ENCODE measurements at places on chromosomes 2 and 18.

DNA sequence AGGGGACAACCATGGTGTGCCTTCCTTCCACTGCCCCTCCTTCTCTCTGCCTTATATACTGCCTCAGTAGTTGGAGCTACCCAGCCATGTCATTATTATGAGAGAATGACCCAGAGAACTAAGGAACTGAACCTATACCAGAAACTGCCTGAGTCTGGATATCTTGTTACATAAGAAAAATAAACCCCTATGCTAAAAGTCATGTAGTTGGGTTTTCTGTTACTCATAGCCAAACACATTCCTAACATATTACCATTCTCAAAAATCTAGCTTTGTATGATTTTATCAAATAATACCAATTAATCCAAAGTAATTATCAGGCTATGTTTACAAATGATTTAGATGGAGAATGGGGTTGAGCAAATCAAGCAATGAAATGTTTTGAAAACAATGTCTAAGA, 15.0 kb upstream of the KLF7 start:
- DNase-seq, result no peak

- no peak for DNase-seq
These were observed 101.2 kb upstream of the ASB18 start for GRCh38 chr2:236365258-236366048.

DNA sequence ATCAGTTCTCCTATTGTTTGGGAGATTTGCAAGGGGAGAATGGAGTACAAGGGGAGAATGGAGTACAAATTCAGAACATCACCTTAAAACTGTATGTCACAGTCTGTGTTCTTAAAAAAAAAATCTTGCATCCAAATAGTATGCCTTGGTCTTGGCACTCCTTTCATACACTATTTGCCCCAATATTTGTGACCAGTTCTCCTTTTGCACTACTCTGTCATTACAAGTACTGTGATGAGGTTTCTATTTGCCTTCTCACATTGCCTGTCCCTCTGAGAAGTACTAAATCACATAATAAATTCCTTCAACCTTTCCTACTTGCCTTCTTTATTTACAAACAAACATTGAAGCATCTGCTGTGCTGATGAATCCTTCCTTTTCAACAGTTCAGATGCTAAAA, 36.0 kb upstream of the NCK2 start:
- DNase-seq, result no peak

DNA sequence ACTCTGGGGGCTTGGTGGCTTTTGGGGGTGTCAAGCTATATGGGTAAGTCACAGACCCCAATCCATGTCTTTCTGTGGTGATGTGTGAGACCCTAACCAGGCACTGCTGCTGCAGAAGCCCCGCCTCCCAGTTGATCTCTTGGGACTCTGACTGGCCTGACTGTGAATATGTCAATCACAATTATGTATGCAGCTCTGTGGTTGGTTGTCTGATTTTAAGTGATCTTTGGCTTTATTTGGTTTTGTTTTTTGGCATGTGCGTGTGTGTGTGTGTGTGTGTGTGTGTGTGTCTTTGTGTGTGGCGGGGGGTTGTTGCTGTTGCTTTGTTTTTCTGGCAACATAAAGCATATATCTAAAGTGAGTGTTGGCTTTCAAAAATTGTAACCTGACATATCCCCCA, 78.5 kb upstream of the GLS start:
- no peak for DNase-seq

GRCh38 chr18:72155327-72155726, 388.8 kb downstream of the CBLN2 start:
- DNase-seq, result no peak

GRCh38 chr2:142223309-142223708, 92.5 kb upstream of the LRP1B start:
- no peak for DNase-seq

GRCh38 chr2:118808429-118808809, 39.0 kb downstream of the EN1 start:
- DNase-seq, result no peak

DNA sequence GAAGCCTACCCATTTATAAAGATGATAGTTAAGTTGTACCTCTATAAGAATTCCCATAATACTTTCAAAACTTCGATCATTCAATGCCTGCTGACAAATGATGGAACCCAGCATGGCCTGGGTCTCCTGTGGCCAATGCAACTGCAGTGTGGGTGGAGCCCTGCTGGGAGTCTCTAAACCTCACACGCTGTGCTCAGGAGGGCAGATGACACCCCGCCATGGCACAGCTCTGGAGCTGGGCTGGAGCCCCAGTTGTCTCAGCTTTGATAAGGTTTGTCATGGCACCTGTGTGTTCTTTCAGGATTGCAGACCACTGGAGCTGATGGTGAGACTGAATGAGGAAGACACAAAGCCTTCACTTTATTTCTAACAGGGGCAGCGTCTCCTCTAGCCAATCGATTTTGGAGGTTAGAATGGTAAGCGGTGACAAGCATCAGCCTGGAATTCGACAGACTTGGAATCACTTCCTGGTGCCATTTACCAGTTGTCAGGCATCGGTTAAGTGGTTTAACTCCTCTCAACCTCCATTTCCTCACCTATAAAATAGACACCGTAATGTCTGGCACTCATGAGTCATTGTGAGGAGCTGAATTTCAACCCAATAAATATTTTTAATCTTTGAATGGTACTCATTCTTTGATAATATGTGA, 383.6 kb upstream of the SALL3 start:
- DNase-seq, result no peak

- no peak for DNase-seq
These were observed 167.2 kb downstream of the HDAC4 start for GRCh38 chr2:239233576-239233975.

GRCh38 chr2:12325806-12326205, 390.9 kb upstream of the TRIB2 start:
- DNase-seq, result no peak

GRCh38 chr2:7915302-7916091, 766.4 kb upstream of the ID2 start:
- no peak for DNase-seq

DNA sequence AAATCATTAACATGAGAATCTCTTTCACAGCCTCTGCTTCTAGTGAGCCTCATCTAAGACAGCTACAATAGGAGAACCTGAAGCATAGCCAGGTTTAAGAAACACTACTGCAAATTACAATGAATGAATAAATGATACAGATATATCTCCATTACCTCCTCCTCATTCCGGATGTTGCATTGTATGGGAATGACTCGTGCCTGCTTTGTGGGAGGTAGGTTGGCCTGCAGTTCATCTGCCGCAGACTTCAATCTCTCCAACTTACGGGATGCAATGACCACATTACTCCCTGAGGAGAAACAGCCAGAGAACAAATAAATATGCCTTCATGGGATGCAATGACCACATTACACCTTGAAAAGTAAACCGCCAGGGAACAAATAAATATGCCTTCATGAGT, 15.4 kb downstream of the PECR start:
- no peak for DNase-seq

DNA sequence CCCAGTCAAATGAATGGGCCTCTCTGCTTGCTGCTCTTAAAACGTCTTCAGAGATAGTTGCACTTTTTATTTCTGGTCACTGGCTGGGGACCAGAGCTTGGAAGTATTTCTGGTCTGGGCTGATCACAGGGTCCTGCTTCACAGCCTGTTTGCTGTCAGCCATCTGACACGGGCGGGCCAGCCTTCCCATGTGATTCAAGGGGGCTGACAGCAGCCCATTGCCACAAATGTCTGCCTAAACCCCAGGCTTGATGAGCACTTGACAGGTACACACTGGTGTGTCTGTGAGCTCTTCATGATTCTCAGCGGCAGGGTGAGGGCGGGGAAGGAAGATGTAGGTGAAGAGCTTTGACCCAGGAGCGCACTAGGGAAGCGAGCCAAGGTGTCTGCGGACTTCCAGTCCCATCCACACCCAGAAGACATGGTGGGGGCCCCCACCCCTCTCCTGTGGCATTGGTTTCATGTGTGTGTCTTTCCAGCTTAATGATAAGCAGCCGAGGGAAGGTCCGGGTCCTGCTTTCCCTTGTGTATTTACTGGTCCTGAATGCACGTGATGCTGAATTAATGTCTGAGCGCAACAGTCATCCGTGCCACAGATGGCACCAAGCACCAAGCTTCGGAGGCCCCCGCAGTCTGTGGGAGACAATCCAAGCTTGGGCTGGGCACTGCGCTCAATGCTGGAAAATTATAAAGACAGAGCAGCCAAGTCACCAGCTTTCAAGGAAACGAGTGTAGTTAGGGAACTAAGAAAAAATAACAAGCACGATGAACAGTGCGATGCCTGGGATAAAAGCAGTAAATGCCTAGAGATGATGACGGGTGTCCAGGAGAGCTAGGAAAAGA, 73.3 kb downstream of the SH3BP4 start:
- DNase-seq, result no peak

DNA sequence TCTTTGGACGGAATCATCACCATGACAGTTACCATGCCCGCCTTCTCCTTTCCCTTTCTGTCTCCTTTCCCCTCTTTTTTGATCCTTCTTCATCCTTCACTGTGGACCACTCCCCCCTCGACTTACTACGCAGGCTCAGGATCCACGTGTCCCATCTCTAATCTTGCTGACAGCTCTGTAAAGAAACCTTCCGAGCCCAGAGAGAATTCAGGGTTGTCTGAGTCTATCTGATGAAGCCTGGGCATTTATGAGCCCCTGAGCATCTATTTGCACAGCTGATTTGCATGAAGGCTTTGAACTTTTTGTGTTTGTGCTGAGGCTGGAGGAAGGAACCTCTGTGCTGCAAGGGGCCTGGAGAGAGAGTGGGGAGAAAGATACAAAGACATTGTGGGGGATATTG, 50.7 kb downstream of the CIB4 start:
- DNase-seq, result no peak

- no peak for DNase-seq
These were observed 45.1 kb downstream of the SCN1A start for GRCh38 chr2:166082736-166083135.

GRCh38 chr2:40488101-40488601, 36.3 kb upstream of the SLC8A1 start:
- DNase-seq, result no peak

GRCh38 chr18:76521417-76522121, 26.5 kb upstream of the ZNF516 start:
- no peak for DNase-seq

DNA sequence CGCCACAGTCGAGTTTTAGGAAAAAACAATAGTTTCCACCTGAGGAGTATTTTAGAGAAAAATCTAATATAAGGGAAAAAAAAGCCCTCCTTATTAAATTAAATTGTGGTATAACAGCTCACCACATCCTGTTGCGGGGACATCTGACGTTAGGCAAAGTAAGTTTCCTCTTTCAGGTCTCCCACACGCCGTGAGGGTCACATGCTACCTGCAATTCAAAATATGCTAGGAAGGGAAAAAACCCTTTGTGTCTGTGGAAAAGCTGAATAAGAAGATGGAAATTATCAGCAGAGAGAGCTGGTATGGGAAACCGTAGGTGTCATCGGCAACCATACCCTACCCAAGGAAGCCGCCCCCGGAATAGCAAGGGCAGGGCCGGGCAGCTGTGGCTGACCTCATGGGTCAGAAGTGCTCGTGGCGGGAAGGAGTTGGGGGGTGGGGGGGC, 128.0 kb downstream of the NFATC1 start:
- DNase-seq, result no peak

DNA sequence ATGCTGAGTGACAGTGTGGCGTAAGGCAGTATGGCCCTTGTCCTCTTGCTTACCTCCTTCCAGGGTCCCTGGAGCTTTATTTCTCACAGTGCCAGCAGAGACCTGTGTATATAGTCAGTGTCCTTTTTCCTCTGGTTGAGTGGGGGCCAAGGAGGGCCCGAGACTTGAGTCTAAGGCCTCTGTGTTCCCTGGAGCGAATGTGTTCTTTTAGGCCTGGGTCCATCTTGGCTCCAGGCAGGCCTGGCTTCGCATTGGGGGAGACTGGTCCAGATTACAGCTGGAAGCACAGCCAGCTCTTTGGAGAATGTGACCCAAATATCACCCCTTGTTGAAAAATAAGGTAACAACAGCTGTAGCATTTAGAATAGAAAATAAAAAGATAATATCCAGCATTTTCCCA, 5.0 kb downstream of the VAMP5 start:
- DNase-seq, result no peak

GRCh38 chr2:43519643-43520221, 76.1 kb downstream of the THADA start:
- DNase-seq, result no peak

DNA sequence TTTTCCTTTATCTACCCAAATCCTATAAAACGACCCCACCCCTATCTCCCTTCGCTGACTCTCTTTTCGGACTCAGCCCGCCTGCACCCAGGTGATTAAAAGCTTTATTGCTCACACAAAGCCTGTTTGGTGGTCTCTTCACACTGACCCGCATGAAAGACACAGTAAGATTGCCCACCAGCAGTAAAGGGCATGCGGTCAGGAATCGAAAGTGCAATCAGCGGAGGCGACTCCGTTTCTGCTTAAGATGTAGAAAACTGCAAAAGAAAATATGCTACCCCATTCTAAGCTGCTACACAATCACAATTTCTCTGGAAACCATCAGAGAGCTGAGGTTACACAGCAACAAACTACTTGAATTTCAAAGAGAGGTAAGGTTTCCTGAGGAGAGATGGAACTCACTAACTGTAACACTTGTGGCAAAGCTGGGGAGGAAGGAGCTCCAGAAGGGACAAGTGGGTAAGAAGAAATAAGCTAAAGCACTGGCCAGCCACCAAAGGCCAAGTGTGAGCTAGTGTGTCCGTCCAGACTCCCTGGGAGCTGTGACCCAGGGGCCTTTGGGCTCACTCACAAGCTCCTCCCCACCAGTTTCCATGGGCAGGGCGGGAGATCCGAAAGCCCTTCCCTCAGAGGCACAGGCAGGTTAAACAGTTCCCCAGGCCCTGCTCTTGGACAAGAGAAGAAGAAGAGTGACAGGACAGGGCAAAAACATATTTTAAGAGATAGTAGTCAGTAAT, 72.8 kb upstream of the TGFA start:
- no peak for DNase-seq

DNA sequence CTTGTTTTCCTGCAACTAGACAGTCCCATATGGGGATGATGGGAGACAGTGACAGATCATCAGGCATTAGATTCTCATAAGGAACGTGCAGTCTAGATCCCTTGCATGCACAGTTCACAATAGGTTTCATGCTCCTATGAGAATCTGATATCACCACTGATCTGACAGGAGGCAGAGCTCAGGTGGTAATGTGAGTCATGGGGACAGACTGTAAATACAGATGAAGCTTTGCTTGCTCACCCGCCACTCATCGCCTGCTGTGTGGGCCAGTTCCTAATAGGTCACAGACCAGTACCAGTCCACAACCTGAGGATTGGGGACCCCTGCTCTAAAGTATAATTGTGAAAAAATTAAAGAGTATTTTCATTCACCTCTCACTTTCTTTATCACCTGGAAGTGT, 23.6 kb upstream of the RAB1A start:
- DNase-seq, result no peak
